ENCODE measurements at places on chromosomes 4 and X.
A peak's percentile ranks its signal among the peaks of the same experiment; 100 is the strongest.

DNA sequence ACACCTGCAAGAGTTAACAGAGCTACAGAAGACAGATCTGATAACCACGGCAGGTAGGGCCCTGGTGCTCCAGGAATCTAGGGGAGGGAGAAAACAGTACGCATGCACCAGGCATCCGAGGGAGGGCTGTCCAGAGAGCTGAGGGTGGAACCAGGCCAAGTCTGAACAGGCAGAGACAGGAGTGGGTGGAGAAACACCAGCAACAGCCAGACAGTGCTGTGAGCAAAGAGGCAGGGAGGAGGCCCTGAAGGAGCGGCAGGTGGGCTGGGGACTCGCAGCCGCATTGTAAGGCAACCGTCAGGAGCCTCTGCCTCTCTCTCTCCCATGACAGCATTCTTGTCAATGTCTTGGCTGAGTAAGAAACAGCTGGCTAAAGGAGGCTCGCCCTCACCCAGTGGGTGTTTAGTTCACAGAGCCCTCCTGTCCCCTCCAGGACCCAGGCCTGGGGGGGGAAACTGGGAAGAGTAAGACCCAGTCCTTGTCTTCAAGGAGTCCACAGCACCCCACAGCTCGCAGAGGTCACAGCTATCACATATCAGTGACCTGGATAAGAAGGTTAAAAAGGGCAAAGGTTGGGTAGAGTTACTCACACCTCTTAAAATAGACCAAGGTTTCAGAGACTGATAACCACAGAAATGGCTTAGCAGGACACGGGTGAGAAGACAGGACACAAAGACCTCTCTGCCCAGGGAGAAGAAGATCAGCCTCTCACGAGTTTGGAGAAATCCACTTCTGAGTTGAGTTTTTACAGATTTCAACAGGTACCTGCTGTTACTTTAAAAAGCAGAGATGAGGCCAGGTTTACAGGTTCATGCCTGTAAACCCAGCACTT, 10.5 kb downstream of the ACSL1 start:
- DNase-seq = peak; percentile 15

- DNase-seq = no peak
These were observed 31.5 kb upstream of the KLHL2 start for GRCh38 chr4:165175879-165176278.

- no peak for DNase-seq
These were observed 95.6 kb downstream of the MID1IP1 start for GRCh38 chrX:38896724-38897298.

DNA sequence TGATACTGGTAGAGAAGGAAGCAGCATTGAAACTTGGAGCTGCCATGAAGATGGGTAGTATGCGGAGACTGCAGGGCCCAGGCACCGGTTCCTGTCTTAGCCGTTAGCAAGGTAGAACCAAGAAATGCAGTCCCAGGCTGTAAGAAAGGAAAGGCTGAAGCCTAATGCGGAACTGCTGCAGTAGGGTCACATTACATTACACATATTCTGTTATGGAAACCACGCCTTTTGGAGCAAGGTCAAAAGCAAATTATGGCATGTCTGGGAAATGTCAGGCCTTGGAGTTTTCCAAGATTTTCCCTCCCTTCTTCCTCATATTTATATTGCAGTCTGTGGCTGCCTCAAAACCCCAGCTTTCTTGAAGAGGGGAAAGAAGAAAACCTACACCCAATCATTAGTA, 204.8 kb upstream of the RASGEF1B start:
- no peak for DNase-seq

DNA sequence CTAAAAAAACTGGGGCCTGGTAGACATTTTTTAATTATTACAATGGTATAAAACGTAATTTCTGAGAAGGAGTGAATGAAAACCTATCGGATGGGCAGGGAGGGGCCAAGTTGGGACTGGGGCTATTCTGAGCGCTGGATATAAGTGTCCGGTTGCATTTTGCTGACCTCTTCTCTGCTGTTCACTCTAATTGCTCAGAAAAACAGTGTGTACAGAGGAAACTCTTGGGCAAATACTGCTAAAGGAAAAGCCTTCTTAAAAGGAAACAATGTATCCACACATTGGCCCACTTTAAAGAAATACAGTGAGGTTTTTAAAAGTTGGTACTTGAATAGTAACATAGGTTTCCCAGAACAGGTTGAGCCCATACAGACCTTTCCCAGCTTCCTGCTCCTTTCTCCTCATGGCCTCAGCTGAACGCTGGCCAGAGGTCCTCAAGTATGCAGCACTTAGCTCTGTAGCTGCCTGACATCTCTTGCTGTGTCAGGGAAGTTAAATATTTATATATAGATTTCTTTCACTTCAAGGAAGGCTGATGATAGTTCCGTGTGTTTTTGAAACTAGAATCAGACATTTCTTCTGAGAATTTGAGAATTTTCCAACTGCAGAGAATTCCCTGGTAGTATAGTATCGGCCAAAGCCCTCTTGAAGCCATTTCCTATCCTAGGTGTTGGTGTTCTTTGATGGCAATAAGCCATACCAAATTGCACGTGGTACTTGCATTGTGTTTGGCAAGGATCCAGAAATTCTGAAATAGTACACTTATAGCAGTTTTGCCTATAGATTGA, 97.1 kb upstream of the SLC4A4 start:
- DNase-seq = no peak

DNA sequence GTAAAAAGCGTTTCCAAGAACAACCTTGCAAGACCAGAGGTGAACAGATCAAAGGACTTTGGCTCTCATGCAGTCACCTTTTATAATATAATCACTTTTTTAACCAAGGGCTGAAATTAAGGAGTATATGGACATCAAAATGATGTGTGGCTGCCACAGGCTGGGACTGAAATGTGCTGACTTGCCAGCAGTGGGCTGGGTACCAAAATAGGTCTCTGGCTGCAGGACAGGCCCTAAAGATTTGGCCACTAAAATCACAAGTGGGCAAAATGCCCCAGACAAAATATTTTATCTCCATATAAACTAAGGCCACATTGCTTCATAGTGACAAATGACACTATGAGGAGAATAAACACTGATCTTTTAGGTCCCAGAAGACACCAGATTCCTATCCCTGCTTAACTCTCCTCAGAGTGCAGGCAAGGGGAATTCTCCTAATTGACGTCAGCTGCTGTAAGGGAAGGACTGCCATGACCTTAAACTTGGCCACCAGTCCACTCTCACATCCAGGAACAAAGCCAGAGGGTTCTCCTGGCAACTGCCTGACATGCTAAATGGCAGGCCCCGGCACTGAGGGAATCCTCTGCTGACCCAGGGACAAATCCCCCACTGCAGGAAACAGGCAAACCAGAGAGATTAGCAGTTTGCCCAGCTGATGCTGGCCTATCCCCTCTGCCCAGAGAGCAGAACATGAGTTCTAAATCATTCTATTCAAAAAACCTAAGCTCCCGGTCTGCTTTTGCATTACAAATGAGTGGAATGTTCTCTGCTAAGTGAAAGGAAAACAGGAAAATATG, 155.8 kb downstream of the PPP3CA start:
- DNase-seq = no peak

DNA sequence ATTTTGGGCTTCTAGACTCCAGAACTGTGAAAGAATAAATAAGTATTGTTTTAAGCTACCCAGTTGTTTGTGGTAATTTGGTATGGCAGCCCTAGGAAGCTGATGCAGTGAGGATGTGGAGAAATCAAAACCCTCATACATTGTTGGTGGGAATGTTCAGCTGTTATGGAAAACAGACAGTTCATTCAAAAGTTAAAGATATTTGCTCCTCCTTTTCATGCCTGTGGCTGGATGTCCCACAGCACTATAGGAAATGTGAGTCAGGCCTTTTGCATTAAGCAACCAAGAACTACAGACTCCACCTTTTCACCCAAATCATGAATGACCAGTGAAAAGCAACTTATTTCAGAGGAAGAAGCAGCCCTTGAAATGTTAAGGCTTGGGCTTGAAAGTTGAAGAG, 6.7 kb downstream of the BBS12 start:
- DNase-seq = no peak

GRCh38 chr4:22315628-22316027, 200.2 kb downstream of the ADGRA3 start:
- DNase-seq = no peak

- DNase-seq = peak; percentile 53
These were observed 39.2 kb downstream of the COPS4 start for GRCh38 chr4:83074086-83074704.

- no peak for DNase-seq
These were observed 27.9 kb upstream of the LCORL start for GRCh38 chr4:18049446-18049845.

- no peak for DNase-seq
These were observed 315.4 kb downstream of the PPP3CA start for GRCh38 chr4:101031971-101032370.

DNA sequence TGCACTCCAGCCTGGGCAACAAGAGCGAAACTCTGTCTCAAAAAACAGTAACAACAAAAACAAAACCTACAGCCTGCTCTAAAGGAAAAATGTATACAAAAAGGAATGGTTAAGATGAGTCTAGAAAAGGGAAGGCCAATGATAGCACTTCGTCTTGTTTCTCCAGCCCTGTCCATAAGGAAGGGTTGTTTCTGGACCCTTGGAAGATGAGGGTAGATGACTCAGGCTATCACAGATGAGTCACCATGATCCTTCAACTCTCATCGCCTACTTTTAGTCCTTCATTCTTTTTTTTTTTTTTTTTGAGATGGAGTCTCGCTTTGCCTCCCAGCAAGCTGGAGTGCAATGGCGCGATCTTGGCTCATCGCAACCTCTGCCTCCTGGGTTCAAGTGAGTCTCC, 8.8 kb downstream of the PLA2G12A start:
- no peak for DNase-seq

DNA sequence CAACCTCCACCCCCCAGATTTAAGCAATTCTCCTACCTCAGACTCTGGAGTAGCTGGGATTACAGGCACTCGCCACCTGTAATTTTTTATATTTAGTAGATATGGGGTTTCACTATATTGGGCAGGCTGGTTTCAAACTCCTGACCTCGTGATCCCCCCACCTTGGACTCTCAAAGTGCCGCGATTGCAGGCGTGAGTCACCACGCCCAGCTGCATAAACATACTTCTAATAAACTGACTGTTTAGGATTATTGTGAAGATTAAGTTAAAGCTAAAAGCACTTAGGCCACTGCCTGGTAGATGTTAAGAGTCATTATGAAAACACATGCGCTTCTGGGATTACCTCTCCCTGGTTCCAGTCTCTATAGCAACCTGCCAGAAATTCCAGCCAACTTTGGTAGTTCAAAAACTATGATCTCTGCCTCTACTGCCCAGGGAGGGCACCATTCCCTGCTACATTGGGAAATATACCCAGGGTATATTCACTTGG, 30.2 kb upstream of the GRIA3 start:
- DNase-seq = no peak
